Amniotic stem cell (primary cell): ENCODE measurements at places on chromosomes 13 and 19.
A peak's percentile ranks its signal among the peaks of the same experiment; 100 is the strongest.

DNA sequence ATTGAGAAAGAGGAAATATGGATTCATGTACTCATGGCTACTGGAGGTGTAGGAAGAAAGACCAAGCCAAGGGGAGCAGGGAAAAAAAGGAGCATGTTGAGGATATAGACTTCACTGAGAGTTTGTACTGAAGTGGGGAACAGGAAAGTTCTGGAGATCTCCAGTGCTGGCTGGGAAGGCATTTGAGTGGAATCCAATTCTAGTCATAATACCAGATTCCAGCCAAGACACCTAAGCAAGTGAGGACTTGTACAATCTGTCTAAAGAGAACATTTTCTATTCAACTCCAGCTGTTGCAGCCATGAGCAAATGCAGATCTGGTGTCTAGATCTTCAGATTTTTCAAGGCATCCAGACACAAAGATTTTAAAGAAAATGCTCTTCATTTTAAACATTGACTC, 412.5 kb downstream of the OXGR1 start:
- DNase-seq = no peak

- DNase-seq = no peak
Observed at GRCh38 chr19:56111601-56112312, 9.3 kb downstream of the ZNF787 start.

GRCh38 chr19:39969681-39970424, 1.1 kb upstream of the PSMC4 start:
- DNase-seq = no peak

DNA sequence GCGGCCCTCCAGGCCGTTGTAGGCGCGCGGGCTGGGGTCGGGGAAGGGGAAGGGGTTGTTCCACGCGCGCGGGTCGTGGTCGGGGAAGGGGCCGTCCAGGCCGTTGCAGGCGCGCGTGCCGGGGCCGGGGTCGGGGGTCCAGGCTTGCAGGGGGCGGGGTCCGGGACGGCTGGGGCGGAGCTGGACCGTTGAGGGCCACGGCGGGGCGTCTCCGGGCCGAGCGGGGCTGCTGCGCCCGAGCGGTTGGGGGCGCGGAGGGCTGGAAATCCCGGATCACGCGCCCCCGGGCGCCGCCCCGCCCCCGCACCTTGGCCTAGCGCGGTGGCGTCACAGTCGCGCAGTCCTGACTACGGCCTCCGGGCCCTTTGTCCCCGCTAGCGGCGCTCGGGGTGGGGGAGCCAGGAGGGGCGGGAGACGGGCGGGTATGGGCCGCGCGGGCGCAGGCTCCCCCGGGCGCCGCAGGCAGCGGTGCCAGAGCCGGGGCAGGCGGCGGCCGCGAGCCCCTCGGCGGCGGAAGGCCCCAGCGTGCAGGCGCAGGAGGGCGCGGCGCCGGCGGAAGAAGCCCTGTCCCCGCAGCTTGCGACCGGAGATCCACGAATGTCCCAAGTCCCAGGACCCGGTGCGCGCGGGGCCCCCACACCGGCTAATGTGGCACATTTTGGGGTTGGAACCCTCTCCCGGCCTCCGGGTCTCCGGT, 665 bp downstream of the GPX4 start:
- DNase-seq = no peak

- DNase-seq = no peak
Observed at GRCh38 chr19:46620716-46621115, 4.2 kb downstream of the PTGIR start.

DNA sequence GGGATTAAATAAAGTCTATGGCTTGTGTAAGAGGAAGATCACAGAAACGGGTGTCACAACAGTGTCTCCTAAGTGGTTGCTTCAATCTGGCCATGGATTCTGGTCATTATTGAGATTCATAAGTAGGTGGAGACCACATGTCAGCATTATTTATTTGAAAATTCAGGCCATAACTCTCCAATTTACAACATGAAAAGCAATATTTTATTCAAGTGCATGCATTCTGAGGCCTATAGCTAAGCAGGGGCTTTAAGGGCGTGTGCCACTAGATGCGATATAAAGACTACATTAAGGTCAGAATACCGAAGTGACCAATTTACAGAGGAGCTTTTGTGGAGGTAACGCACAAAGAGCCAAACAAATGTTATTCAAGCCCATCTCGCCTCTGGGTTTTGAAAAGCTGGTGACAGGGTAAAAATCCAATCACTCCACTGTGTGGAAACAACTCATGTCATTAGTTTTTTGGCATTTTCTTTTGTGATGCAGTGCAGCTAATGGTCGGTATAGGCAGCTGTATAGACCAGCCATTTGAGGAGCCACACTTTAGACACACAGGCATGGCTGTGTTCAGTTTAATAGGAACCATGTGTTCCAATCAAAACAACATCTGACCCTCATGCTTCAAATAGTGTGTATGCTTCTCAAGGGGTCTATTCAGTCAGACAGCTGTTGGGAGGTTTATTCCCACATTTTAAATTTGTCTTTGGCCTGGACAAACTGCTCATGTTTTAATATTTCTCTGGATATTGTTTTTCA, 123.7 kb downstream of the KL start:
- no peak for DNase-seq

DNA sequence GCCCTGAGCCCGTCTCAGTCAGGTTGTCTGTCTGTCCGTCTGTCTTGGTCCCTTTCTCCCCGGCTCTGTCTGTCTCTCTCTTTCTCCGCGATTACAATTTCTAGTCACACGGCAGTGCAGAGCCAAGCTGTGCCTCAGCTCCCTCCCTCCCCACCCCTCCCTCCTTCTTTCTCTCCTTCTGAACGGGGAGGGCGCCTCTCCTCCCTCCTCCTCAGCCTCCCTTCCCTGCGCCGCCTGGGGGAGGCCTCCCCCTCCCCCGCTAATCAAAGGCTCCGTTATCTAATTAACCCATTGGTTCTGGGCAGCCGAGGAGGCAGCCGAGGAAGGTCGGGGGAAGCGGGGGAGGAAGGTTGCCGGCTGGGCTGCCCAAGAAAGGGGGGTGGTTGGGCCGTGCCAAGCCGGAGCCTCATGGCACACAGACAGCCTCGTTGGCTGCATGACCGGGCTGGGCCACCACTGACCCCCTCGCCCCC, 16.5 kb downstream of the LRRC4B start:
- no peak for DNase-seq

GRCh38 chr13:72208112-72208645, 341.2 kb upstream of the DACH1 start:
- DNase-seq = no peak

DNA sequence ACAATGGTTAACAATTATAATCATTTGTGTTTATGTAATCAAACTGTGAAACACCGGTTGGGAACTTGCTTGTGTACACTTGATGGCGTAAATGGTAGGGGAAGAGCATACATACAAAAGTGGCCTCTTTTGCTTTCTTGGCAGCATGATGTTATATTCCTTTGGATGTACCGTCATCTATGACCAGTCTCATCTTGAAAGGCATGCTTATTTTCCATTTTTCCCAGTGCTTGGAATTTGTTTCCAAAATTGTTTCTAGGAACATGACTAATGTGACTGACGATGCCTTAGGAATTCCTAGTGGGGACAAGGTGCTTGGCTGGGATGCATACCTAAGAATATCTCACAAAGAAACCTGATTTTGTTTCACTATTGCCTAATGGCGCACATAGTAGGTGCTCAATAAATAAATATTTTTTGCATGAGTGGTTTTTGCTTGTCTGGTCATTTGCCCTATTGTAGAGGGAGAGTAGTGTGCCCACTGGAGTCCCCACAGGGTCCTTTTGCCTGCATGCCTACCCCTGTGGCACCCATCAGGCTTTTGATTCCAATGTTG, 45.5 kb downstream of the SAE1 start:
- DNase-seq = no peak

- no peak for DNase-seq
Observed at GRCh38 chr13:32248801-32249200, 66.4 kb downstream of the ZAR1L start.

DNA sequence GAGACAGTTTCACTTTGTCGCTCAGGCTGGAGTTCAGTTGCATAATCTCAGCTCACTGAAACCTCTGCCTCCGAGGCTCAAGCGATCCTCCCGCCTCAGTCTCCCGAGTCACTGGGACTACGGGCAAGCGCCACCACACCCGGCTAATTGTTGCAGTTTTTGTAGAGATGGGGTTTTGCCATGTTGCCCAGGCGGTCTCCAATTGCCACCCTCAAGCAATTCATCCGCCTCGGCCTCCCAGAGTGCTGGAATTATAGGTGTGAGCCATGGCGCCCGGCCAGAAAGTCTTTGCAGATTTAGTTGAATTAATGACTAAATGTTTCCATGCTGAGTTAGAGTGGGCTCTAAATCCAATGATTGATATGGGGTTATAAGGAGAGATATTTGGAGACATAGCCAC, 4.5 kb upstream of the CADM4 start:
- no peak for DNase-seq

GRCh38 chr19:48950830-48951519, 3.7 kb upstream of the BAX start:
- DNase-seq = no peak

DNA sequence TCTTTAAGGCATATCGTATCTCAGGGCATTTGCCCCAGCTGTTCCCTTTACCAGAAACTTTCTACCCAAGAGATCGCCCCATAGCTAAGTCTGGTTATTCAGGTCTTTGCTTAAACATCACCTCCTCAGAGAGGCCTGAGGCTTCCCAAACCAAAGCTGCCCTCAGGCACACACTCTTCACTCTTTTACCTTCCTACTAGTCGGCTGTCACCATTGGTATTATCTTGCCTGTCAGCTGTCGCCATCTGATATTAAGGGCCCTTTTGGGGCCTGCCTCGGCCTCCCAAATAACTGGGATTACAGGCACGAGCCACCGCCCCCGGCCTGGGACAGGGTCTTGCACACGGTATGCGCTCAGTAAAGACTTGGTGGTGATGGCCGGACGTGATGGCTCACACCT, 1.0 kb downstream of the GADD45GIP1 start:
- no peak for DNase-seq

DNA sequence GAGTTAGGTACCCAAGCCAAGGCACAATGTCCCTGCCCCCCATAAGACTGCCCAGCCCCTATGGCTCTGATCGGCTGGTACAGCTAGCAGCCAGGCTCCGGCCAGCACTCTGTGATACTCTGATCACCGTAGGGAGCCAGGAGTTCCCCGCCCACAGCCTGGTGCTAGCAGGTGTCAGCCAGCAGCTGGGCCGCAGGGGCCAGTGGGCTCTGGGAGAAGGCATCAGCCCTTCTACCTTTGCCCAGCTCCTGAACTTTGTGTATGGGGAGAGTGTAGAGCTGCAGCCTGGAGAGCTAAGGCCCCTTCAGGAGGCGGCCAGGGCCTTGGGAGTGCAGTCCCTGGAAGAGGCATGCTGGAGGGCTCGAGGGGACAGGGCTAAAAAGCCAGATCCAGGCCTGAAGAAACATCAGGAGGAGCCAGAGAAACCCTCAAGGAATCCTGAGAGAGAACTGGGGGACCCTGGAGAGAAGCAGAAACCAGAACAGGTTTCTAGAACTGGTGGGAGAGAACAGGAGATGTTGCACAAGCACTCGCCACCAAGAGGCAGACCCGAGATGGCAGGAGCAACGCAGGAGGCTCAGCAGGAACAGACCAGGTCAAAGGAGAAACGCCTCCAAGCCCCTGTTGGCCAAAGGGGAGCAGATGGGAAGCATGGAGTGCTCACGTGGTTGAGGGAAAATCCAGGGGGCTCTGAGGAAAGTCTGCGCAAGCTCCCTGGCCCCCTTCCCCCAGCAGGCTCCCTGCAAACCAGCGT, 3.0 kb upstream of the KMT2B start:
- DNase-seq = no peak

- no peak for DNase-seq
Observed at GRCh38 chr19:52600639-52601024, 30.5 kb downstream of the ZNF701 start.

- DNase-seq = no peak
Observed at GRCh38 chr19:48819366-48819816, 8.6 kb upstream of the BCAT2 start.

GRCh38 chr19:13053238-13053637, 49.4 kb downstream of the LYL1 start:
- DNase-seq = no peak

DNA sequence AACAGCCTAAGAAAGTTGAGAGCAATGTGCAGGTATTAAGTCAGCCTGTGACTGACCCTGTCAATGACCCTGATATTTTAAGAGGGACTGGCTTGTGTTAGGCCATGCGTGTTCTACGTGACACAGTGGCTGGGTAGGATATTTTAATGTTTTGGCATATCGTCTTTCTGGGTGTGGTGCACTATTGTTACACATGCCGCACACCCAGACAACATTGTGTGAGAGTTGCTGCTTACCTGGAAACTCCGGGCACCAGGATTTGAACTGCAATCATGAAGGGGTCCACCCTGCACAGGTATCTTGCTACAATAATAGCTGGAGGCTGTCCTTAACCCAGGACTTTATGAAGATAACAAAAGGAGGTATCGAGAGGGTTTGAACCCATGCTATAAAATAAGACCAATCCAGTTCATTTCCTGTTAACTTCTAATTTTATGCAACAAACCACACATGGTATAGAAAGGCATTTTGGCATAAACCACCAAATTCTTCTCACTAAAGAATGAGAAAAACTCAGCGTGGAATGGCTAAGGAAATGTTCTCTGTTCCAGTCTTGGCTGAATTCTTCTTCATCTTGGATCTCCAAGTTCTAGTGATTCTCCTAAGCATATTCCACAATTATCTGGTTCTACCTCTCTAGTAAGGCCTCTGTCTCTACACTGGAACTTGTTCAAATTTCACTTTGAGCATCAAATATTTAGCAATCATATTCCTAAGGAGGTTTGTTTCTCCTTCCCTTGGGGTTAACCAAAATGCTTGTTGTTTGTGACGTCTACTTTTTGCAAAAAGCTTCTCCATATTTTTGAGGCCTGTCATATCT, 38.7 kb upstream of the POMP start:
- DNase-seq = no peak

DNA sequence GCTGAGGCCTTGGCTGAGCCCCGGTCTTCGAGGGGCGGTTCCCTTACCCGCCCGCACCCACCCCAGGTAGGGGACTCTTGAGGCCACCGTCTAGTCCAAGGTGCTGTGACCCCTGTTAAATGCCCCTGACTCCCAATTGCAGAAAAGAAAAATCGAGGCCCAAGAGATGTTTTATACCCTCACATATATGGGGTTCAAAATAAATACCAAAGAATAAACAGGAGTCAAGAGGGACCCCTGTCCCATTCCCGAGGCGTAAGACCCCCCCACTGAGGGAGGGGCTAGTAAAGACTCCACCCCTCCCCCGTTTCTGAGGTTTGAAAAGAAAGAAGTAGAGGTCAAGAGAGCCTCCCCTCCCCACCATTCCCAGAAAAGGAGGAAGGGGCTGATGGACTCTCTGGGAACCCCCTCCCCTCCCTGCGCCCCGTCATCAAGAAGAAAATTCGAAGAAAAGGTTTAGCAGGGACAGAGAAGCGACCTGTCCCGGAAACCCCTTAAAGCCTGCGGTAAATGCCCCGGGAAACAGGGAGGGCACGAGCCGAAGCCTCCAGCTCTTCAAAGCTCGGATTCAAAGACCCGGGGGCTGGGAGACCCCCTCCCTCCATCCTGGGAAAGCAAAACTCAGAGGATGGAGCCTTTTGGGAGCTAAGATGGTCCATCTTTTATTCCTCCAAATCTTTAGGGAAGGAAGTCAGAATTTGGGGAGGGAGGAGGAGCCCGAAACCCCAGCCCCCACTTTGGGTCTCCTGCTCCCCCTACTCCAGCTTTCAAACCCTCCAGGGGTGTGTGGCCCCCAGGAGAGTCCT, 755 bp upstream of the RAB3A start:
- no peak for DNase-seq

- peak; percentile 37 for DNase-seq
Observed at GRCh38 chr13:36418022-36418805, 14.1 kb upstream of the CCNA1 start.

- no peak for DNase-seq
Observed at GRCh38 chr19:1161716-1162115, 12.4 kb downstream of the SBNO2 start.
